ENCODE measurements at places on chromosomes 6 and 20.

GRCh38 chr6:55773620-55774216 is 101.7 kb downstream of the BMP5 start:
- DNase-seq: no peak

DNA sequence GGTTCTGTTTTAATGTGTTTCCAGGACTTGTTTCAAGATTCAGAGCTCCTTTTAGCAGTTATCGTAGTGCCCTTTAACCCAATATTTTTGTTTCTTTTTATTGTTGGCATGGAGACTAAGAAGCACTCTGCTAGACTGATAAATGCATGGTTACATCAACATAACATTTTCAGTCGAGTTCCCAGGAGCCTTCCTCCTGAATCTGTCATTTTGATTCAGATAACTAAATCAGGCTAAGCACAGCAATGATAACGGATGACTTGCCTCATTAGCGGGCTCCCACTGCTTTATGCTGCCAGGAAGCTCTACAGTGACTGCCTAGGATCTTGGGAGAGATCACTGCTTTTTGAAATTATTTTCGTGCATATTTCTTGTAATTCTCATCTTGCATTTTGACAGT is 772.8 kb upstream of the GJE1 start:
- DNase-seq: no peak

DNA sequence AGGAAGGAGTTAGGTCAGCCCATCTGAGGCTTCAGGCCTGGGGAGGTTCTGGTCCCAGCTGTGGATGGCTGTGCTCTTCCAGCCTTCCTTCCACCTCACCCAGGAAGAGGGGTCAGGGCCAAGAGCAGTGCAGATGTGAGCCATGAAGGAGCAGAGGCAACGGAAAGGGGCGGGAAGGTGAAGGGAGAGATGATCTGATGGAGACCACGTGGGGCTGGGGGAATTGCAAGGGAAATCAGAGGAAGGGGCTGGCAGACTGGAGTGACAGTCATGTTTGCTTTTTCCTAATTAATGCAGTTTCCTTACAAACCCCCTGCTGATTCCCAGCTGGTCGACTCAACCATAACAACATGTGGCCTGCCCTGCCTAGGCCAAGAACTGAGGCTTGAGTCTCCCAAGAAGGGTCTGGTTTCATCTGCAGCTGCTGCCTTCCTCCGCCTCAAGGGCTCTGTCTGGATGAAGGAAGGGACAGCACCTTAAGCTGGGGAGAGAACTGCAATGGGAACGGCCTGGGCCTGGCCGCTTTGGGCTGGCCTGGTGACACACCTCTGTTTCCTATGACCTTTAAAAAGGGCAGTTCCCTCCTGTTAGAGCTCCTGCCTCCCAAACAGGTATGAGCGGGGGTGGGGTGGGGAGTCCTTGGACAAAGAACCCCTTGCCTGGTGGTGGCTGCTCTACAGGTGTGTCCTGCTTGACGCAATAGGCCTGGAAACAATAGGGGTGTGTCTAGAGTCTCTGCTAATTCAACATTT is 7.8 kb upstream of the MRPS18A start:
- DNase-seq: no peak

DNA sequence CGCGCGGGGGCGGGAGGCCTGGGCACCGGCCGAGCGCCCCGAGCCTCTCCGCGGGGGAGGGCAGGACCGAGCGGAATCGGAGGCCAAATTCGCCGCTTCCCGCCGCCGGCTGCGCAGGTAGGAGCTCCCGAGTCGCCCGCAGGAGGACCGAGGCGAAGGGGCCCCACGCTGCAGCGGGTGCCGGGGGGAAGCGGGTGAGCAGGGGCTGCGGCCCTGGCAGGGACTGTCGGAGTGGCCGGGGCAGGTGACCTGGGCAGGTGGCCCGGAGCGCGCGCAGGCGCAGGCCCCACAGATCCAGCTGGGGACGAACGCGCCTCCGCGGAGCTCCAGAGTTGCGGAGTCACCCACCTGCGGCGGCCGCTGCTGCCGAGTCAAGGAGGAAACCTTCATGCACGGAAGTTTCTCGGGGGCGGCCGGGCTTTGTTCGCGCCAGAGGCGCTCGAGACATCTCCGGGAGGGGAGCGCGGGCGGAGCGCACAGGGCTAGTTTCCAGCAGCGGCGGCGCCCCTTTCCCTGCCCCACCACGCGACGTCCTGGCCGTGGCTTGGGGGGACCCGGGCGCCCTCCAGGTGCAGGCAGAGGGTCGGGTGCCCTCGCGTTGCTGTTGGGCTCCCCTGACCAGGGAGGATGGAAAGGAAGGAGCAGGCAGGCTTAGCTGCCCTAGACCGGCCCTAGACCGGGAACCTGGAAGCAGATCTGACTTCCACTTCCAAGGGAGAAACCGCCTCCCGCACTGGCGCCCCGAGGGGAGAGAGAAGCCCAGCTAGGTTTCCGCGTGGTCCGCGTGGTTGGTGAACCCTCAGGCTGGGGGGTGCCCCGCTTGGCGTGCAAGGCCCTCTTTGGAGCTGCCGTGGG is 590 bp downstream of the SLCO4A1 start:
- no peak for DNase-seq

GRCh38 chr20:4946986-4947385 is 54.3 kb downstream of the SLC23A2 start:
- no peak for DNase-seq

DNA sequence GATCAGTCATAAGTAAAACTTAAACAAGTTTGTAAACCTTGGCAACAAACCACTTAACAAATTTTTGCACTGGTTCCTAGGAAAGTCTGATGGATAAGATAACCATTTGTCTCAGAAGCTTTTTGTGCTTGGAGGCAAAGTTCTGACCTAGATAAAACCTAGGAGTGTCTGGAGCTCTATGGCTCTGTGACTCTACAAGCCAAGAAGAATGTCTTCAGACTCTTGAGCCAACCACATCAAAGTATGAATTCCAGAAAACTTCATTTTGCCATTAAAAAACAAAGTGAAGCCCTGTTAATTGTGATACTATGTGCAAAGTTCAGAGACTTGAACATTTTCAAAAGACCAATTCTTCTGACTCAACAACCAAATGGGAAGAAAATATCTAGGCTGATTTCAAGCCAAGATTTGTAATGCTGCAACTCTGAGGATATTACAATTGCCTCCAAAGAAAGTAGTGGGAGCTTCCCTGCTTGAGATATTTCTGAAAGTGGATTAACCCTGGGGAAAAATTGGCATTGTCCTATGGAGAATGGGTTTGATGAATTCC is 158.1 kb upstream of the FOXQ1 start:
- no peak for DNase-seq

DNA sequence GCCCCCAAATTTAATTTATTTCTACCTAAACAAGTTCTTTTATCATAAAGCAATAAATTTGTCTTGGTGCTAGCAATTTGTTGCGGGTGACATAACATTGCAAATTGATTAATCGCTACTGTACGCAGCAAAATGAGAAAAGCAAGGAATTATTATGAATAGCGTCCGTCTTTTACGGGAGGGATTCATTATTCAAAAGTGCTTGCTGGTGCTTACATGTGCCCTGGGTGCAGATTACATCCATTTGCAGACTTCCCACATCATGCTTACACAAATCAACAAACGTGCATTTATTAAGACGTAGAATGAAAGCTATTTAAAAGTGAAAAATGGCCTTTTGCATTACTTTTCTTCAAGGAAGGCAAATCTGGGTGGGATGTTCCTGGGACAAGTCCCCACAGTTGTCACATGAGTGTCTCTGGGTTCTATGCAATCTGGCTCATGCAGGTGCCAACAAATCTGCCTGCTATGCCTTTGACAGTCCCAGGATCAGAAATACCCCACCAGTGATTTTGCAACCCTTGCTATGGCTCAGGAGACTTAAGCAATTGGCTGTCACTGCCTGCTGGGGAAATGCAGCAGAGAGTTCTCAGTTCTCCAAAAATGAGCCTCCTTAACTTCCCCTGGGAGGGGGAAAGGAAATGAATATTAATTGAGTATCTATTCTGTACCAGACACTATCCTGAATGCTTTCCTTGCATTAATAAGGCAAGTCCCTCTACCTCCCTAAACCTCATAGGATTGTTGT is 30.1 kb upstream of the MAFB start:
- no peak for DNase-seq

DNA sequence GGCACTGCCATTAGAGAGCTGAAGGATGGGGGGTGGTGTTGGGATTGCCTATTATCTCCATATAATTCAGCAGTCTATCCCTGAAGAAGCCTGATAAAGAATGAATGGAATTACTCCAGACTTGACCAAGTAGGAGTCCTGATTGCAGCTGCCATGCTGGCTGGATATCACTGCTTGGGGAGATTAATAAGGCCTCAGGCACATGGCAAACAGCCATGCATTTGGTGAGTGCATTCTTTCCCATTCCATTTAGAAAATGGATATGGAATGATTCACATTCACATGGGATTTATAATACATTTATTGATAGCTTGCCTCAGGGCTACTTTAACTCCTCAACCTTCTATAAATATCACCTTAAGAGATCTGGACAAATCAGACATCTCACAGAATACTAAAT is 49.6 kb upstream of the HLA-A start:
- DNase-seq: no peak

GRCh38 chr20:21808863-21809664 is 103.6 kb downstream of the PAX1 start:
- DNase-seq: peak; percentile 18

GRCh38 chr6:66930559-66931290 is 1223.7 kb upstream of the EYS start:
- DNase-seq: no peak

DNA sequence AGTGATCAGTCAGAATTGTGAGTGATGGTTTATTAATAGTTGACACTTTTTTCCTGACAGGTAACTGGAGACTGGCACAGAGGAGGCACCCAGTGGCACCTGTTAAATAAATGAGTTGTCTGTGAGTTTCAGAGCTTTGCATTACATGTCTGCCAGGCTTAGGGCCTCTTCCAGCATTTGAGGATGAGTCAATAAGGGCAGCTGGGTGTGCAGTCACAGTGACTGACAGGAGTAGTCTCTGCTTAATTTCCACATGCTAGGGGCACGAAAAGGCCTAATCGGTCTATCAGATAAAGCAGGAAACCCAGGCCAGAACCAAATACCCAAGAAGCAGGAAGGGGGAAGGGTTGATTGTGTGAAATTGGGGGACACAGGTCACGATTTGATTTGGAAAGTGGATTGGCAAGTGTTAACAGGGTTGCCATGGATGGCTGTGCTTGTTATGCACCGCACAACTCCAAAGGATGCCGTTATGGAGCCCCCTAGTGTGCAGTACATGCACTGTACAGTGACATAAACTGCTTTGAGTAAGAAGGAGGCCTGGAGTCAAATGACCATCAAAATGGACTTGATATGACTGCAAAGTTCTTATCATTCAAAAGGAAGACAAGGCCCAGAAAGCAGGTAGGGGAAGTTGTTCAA is 111.9 kb upstream of the GGTLC1 start:
- peak; percentile 21 for DNase-seq

DNA sequence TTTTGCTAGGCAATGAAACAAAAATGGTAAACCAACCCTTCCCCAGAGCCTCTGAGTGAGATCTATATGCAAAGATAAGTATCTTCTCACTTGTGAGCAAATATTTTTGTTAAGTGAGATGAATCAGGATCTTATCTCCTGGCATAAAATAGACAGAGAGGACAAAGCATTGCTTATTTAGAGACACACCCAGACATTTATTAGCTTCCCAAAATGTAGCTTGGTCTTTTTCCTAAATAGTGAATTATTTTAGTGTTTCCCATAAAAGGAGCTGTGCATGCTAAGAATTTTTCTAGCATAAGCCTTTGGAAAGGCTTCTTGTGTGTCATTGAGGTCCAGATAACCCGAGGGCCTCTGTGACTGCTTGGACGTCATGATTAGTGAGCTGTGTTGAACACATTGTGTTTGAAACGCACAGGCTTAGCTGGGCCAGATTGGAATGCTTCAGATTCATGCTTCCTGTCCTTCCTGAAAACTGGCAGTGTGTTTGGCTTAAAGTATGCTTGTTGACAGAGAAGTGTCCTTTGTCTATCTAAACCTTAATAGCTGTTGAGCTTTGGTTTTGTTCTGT is 16.5 kb downstream of the MTHFD1L start:
- DNase-seq: no peak

DNA sequence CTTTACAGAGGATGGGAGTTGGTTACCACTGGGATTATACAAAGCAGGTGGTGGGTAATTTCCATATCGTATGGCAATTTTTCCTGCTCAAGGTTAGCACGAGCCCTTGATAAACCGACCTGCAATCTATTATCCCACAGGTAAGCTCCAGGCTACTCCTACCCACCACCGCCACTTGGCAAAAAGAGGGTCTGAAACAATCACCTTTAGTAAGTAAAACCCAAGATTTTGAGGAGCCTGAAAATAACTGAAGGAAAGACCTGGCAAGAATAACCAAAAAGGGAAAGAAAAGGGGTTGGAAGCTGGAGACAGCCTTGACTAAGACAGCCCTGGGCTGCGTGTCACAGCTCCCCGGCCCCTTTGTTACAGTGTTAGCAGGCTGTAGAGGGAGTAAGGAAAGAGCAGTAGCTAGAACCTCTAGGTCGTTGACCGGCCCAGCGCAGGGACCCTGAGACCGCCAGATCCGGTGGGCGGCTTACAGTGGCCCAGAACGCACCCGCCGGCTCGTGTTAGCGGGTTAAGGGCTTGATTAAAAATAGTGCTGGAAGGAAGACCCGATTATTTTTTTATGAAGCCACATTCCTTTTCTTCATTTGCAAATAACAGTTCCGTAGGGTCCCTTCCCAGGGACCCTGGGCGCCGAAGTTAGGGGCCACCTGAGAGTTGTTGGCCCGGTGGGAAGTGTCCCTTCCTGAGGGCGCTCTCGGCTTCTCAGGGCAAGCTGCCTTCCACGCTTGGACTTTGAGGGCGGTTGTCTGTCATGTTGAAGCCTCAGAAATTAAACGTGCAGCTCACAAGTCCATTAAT is 30.5 kb downstream of the TFAP2B start:
- no peak for DNase-seq

- no peak for DNase-seq
Observed at GRCh38 chr6:46130666-46131065, 877 bp downstream of the ENPP4 start.

DNA sequence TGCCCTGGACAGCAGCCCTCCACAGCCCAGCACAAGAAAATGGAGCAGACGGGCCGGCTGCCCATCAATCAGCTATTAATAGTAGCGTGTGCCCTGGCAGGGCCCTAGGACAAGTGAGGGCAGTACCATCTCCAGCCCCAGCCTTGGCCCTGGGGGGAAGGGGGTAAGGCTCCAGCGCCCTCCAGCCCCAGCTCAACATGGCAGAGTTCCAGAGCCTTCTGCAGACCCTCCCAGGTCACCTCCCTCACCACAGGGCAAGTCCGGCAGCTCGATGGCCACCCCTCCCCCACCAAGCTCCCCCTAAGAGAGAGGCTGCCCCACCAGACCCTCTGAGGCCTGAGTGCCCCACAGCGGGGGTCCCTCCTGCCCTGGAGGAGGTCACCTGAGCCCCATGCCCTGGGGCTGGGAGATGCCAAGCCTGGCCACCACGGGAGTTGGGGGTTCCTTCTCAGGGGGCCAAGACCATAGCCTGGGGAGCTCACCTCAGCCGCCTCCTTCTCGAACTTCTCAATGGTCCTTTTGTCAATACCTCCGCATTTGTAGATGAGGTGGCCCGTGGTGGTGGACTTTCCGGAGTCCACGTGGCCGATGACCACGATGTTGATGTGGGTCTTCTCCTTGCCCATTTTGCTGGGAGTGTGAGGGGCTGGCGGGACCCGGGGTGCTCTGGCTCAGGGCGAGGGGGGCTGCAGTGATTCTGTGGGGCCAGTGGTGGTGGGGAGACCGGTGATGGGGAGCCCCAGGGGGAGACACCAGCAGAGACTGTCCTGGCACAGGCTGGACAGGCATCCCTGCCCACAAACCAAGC is 1.5 kb downstream of the EEF1A2 start:
- DNase-seq: no peak

GRCh38 chr6:54992789-54993188 is 146.2 kb downstream of the FAM83B start:
- DNase-seq: no peak

GRCh38 chr6:109458774-109459531 is 3.4 kb upstream of the MICAL1 start:
- no peak for DNase-seq

- no peak for DNase-seq
Observed at GRCh38 chr6:157291356-157291755, 32.0 kb downstream of the TMEM242 start.
